ENCODE measurements at places on chromosomes 12 and 14. TPM values are rescaled to one million over a fixed set of nuclear protein-coding genes. Genes with fewer than 3 reads are reported as not detected.

- DNase-seq, result no peak
Measured at GRCh38 chr12:78863482-78864402, 832 bp upstream of the SYT1 start.

The CYP27B1 gene
- 0.48 TPM for total RNA-seq

The ANO4 gene
- 0.33 TPM for total RNA-seq

The DIO3 gene
- total RNA-seq, result 5.1 TPM

- no peak for DNase-seq
Measured at GRCh38 chr14:89620436-89620835, 203.4 kb upstream of the FOXN3 start.

DNA sequence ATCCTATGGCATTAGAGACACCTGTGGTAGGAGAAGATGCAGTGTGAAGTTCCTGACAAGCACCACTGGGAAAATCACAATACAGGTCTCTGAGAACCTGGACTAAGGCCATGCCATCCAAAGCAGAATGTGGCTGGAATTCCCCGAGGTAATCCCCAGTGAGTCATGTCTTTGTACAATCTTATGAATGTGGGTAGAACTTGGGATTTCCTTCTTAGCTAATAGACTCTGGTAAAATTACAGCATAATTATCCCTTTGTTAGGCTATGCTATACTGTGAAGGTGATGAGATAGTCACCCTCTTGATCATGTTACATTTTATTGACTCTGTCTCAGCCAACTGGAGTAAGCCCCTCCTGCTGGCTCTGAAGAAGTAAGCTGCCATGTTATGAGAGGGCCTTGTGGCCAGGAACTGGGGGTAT is 224.3 kb upstream of the DCN start:
- no peak for DNase-seq

The OAS1 gene
- total RNA-seq, result 21.4 TPM

- DNase-seq, result no peak
Measured at GRCh38 chr12:120376416-120376815, 7.5 kb upstream of the MSI1 start.

The CYP46A1 gene
- 1.6 TPM for total RNA-seq

GRCh38 chr14:22155571-22155970 is 433.5 kb downstream of the DAD1 start:
- no peak for DNase-seq

The DNAH10 gene
- total RNA-seq, result under 0.01 TPM

- DNase-seq, result no peak
Measured at GRCh38 chr14:73696466-73697400, 17.5 kb downstream of the PNMA1 start.

DNA sequence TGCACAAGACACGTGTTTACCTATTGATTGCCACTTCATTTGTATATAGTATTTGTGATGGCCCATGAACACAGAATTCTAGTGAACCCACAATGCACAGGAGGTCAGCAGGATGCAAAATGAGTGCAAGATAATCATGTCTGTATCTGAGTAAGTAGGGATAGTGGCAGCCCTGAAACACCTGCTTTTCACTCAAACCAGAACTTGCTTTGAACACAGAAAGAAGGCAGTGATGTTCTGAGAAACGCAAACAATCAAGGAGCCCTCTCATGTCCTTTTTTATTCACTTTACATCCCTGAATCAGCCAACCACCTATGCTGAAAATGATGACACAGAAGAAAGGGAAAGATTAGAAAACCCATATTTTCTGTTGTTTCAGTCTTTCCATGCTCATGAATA is 170.4 kb upstream of the AVPR1A start:
- DNase-seq, result no peak

The ADSS1 gene
- total RNA-seq, result 6.9 TPM

The STXBP6 gene
- 2.6 TPM for total RNA-seq
